ENCODE measurements at places on chromosomes 4 and X. TPM values are rescaled to one million over a fixed set of nuclear protein-coding genes. Genes with fewer than 3 reads are reported as not detected.

DNA sequence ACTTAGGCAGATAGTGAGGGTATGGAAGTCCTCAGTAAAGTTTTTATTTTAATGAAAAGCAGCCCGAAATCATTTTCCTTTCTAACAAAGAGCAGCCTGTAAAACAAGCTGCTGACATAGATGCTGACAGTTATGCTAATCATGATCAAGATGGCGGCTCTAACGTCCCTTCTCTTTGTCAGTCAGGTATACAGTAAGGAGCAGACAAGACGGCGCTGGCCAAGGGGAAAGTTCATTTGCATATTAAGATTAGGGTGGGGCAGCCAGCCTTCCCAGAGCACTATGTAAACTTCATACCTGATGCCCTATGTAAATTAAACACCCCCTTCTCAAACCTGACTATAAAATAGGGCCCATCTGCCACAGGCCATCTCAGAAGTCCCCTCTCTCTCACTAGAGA, 76.9 kb downstream of the MAGEB10 start:
- no peak for DNase-seq

GRCh38 chr4:25234390-25235370, 847 bp downstream of the PI4K2B start:
- peak; percentile 49 for DNase-seq

- no peak for DNase-seq
These were observed 39.5 kb upstream of the CLCN4 start for GRCh38 chrX:10117301-10117700.

- DNase-seq: no peak
These were observed 118.6 kb upstream of the NEIL3 start for GRCh38 chr4:177190995-177191580.

The SYN1 gene
- polyA plus RNA-seq: 8.1 TPM

GRCh38 chrX:151724563-151725337, 8.9 kb downstream of the FATE1 start:
- no peak for DNase-seq

GRCh38 chr4:185384930-185385331, 10.8 kb downstream of the LRP2BP start:
- DNase-seq: no peak

The SMR3B gene
- not detected for polyA plus RNA-seq

The MAGEC1 gene
- polyA plus RNA-seq: not detected

DNA sequence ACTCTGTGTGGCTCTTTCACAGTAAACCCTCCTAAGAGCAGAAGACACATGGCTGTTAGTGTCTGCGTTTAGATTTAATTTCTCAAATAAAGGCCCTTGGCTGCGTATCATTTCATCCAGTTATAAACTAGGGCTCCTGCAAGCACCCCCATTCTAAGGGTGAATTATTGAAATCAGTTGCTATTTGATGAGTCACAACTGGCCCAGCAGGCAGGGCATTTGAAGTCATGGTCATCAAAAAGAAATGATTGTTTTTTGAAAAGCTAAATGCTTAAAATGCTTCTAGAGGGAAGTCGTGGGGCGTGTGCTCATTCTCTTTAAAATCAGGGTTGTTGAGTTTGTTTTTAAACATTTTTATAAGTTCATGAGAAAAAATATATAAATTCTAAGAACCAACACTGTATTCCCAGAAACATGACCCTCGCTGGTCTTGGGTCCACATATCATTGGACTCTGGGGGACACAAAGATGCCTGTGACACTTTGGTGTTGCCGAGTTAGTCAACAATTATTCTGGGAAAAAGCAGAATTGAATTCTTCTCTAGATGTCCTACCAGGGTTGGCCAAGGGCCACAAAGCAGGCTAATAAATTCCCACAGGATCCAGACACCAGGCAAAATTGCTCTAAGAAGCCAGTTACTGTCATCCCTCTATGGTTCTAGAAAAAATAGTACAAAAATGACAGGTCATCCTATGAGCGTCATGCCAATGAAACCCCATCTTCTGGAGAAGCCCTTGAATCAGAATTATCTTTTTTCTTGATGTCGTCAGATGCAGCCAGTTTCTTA, 99.5 kb upstream of the MYOZ2 start:
- DNase-seq: no peak

GRCh38 chr4:8916351-8916885, 44.8 kb upstream of the HMX1 start:
- no peak for DNase-seq

DNA sequence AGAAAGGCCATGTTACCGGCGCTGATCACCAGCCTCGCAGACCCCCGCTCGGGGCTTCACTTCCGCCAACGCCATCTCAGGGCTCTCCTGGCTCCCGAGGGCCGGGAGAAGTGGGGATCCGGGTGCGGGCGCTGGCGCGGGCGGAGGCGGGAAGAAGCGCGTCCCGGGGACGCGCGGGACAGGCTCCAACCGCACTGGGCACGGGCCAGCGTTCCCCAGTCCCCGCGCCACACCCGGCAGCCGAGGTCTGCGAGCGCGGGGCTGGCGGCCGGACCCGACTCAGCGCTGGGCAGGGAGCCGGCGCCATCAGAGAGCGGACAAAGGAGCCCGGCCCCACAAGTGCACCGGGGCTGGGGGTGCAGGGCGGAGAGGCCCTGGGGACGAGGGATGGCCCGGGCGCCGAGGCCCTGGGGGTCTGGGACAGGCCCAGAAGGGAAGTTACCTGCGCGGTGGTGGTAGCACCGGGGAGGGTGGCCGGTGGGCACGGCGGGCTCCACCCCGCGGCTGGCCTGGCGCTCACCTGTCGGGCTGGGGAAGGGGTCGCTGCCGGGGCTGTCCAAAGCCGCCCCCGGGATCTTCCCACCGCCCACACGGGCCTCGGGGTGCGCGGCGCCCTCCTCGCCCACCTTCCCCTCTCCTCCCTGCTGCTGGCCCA, 449 bp downstream of the CTPS2 start:
- no peak for DNase-seq

- no peak for DNase-seq
These were observed 36.0 kb downstream of the SORBS2 start for GRCh38 chr4:185775792-185776555.

DNA sequence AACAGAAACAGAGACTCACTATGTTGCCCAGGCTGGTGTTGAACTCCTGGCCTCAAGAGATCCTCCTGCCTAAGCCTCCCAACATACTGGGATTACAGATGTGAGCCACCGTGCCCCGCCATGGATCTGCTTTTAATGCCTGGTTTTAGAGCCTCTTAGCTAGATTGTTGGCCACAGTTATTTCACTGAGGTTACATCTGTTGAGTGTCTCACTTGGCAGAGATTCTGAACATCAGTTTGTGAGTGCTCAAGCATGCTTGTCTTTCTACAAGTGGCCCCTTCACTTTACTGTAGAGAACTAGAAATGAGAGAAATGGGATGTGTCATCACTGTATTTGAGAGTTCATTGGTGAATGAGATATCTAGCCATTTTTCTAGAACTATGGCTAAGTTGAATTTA, 218.5 kb downstream of the APBB2 start:
- DNase-seq: no peak

DNA sequence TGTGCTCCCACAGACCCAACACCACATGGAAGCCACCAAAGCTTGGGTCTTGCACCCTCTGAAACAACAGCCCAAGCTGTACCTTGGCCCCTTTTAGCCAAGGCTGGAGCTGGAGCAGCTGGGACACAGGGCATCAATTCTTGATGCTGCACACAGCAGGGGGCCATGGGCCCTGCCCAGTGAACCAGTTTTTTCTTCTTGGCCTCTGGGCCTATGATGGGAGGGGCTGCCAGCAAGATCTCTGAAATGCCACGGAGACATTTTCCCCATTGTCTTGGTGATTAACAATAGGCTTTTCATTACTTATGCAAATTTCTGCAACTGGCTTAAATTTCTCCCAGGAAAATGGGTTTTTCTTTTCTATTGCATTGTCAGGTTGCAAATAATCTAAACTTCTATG, 49.0 kb downstream of the SPANXA2 start:
- no peak for DNase-seq

The C4orf51 gene
- not detected for polyA plus RNA-seq

The PPP1R2C gene
- polyA plus RNA-seq: not detected

GRCh38 chr4:27000820-27001219, 140.2 kb downstream of the STIM2 start:
- DNase-seq: no peak

The NR0B1 gene
- 0.22 TPM for polyA plus RNA-seq

DNA sequence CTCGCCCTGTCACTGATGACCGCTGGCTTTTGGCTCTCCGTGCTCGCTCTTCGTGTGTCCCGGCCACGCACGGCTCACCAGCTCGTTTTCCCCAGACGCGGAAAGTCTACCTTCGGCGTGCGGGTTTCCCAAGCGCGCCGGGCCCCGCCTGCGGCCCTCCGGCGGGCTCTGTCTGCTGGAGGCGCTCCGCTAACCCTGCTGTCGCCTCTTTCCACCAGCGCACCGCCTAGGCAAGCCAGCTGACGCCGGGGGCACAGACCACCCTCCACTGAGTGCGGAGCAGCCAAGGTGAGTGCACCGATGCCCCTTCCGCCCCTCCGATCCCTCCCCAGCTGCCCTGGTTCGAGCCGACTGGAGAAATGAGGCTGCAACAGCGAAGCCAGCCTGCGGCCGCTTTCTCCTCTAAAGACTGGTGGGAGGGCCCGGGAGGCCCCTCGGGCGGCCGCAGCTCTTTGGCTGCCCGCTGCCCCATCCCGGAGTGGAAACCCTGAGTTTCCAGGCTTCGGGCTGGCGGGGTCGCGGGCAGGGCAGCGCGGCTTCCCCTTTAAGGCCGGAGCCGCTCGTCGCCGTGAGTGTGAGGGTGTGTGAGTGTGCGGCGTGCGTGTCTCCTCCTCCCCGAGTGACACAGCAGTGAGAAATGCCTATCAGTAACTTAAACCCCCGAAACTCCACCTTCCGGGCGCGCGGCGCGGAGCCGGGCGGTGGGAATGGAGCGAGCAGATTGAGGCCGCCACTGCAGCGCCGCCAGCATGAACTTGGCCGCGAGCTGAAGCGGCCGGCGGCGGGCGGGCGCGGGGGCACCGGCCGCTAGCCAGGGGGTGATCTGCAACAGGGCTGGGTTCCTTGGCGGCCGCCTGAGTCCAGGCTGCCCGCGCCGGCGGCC, at the start of gene MAMLD1:
Gene MAMLD1 (plus strand): TSS at position 719 of the 883 bp plus-strand sequence. CDS start 82,200 bp downstream, outside the sequence.
- DNase-seq: no peak

The ZCCHC18 gene
- polyA plus RNA-seq: 5.0 TPM

GRCh38 chr4:159018062-159018629, 84.7 kb upstream of the RAPGEF2 start:
- no peak for DNase-seq

- DNase-seq: no peak
These were observed 33.7 kb upstream of the RP2 start for GRCh38 chrX:46803140-46803539.

Data from right renal pelvis (tissue), 4 donors.